B cell (primary cell): ENCODE measurements at places on chromosomes 13 and 19. TPM values are rescaled to one million over a fixed set of nuclear protein-coding genes. Genes with fewer than 3 reads are reported as not detected.

- H3K27ac ChIP-seq, result no peak overlapping the region
- DNase-seq, result no peak
Measured at GRCh38 chr19:42030645-42031440, 36.8 kb upstream of the ATP1A3 start.

- H3K27me3 ChIP-seq, result no peaks in the 10 kb centered on the region
- H3K4me1 ChIP-seq, result no peaks in the 10 kb centered on the region
- H3K27ac ChIP-seq, result no peak overlapping the region
- no peak for DNase-seq
- no peaks in the 10 kb centered on the region for H3K36me3 ChIP-seq
Measured at GRCh38 chr13:60210510-60211330, 47.0 kb upstream of the DIAPH3 start.

- no peak overlapping the region for H3K27ac ChIP-seq
- H3K4me1 ChIP-seq, result no peaks in the 10 kb centered on the region
- H3K4me3 ChIP-seq, result no peak overlapping the region
- H3K27me3 ChIP-seq, result no peaks in the 10 kb centered on the region
Measured at GRCh38 chr19:36939153-36939552, 23.0 kb downstream of the ZNF568 start.

- no peaks in the 10 kb centered on the region for H3K27me3 ChIP-seq
- H3K36me3 ChIP-seq, result no peaks in the 10 kb centered on the region
- no peak overlapping the region for H3K27ac ChIP-seq
- no peak for DNase-seq
Measured at GRCh38 chr13:77820431-77821149, 98.0 kb downstream of the EDNRB start.

DNA sequence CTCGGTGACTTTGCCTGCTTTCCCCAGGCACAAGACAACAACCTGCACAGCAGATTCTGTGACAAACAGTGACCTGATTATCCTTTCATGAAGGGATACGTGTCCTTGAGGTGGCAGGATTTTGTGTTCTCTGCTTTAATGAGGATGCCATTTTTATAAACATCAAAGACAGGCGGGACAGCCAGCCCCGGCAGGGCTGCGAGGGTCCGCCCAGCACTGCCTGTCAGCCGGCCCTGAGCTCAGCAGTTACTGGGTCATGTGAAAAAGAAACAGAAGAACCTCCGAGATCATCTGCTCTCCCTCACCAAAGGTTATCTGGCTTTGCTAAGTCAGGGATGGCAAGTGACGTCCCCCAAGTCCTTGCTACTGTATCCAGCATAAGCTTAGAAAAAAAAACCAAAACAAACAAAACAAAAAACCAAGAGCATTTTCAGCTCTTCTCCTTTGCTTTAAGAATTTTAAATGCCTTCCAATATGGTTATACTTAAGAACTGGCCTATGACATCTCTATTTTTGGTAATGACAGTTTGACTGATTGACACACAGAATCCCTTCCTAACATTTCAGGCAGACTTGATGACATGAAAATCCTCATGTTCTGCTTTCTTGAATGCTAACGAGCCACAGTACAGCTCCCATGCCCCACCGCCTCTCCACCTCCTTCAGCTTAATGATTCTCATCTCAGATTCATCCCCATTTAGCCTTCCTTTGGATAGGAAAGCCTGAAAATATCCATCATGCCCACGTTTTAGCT is 666.6 kb upstream of the ARGLU1 start:
- DNase-seq, result no peak
- no peak overlapping the region for H3K4me3 ChIP-seq
- no peaks in the 10 kb centered on the region for H3K4me1 ChIP-seq
- no peaks in the 10 kb centered on the region for H3K36me3 ChIP-seq

DNA sequence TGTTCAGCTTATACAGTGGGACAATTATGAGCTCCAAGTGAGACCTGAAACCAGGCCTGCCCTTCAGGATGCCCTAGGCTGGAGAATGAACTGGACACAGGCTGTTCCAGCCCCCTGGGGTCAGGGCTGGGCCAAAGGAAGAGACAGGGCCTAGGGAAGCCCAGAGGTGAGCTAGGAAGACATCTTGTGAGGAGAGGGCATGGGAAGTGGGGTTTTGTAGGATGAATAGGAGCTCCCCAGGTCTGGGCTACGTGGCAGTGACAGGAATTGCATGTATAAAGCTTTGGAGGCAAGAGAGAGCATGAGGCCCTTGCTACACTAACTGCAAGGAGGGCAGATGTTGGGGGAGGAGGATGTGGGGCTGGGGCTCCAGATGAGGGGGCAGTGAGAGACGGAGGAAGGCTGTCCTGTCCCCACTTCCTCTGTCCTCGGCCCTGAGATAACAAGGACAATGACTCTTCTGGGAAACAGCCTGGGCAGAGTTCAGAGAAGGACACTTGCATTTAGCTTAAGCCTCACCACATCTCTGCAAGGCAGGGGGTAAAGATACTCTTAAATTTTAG is 1.5 kb upstream of the TBXA2R start:
- H3K36me3 ChIP-seq, result no peaks in the 10 kb centered on the region
- H3K27ac ChIP-seq, result no peak overlapping the region
- H3K27me3 ChIP-seq, result no peaks in the 10 kb centered on the region
- H3K4me3 ChIP-seq, result no peak overlapping the region
- DNase-seq, result no peak
- peaks cover 36% of the 10 kb centered on the region for H3K4me1 ChIP-seq

GRCh38 chr19:32105527-32106310 is 239.7 kb upstream of the ZNF507 start:
- H3K4me3 ChIP-seq, result no peak overlapping the region
- H3K4me1 ChIP-seq, result no peaks in the 10 kb centered on the region
- H3K27me3 ChIP-seq, result no peaks in the 10 kb centered on the region
- no peaks in the 10 kb centered on the region for H3K36me3 ChIP-seq
- no peak for DNase-seq

- H3K4me1 ChIP-seq, result no peaks in the 10 kb centered on the region
- no peak for DNase-seq
- no peaks in the 10 kb centered on the region for H3K36me3 ChIP-seq
- H3K4me3 ChIP-seq, result no peak overlapping the region
Measured at GRCh38 chr13:113231306-113232207, 22.1 kb downstream of the CUL4A start.

- no peaks in the 10 kb centered on the region for H3K4me1 ChIP-seq
- no peak for DNase-seq
- H3K4me3 ChIP-seq, result no peak overlapping the region
- no peak overlapping the region for H3K27ac ChIP-seq
Measured at GRCh38 chr19:55705972-55706371, 30.9 kb downstream of the EPN1 start.

- H3K27me3 ChIP-seq, result peaks cover 9% of the 10 kb centered on the region
- H3K4me1 ChIP-seq, result no peaks in the 10 kb centered on the region
- no peak overlapping the region for H3K27ac ChIP-seq
- H3K36me3 ChIP-seq, result no peaks in the 10 kb centered on the region
- no peak for DNase-seq
- H3K4me3 ChIP-seq, result no peak overlapping the region
Measured at GRCh38 chr19:15976836-15977689, 28.3 kb downstream of the OR10H4 start.

The MAMSTR gene
- total RNA-seq, result 1.6 and 2.4 TPM in 2 replicates

The CACNG8 gene
- total RNA-seq, result not detected in 2 replicates

The MEIOSIN gene
- not detected in 2 replicates for total RNA-seq

The TEX101 gene
- not detected in 2 replicates for total RNA-seq

The ZNF534 gene
- 0.44 TPM in 1 of 2 replicates, not detected in the other for total RNA-seq

The IZUMO2 gene
- not detected in 2 replicates for total RNA-seq

The TEX26 gene
- total RNA-seq, result not detected in 2 replicates
